Pancreas (tissue), 10 donors: ENCODE measurements at places on chromosomes 11 and 22.

DNA sequence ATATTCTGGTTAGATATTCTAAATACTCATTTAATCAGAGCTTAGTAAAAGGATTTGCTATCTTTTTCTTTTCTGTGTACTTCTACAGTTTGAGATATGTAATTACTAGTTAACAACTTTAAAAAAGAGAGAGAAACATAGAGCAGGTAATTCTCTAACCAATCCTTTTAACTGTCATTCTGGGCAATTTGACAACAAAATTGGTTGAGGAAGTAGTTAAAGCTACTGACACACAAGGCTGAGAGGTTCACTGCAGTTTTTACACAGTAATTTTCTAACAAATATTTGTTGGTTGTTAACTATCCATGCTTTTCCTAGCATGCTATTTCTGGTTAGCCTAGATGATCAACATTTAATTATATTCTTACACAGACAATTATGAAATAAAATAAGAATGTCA is 3.6 kb downstream of the SOX6 start:
- DNase-seq: no peak

DNA sequence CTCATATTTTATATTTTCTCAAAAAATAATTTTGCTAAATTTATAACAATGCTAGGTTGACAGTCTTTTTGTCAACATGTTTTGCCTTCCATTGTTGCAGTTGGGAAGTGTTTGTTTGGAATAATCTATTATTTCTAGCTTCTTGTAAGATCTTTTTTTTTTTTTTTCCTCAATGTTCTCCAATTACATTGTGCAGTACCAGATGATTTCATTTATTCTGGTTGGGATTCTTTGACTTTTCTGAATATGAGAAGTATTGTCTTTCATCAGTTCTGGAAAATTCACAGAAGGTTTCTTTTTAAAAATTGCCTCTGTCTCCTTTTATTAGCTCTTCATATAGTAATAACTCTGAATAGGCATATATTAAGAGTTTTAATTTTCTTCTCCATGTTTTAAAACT is 245.4 kb downstream of the DYNC2H1 start:
- no peak for DNase-seq

DNA sequence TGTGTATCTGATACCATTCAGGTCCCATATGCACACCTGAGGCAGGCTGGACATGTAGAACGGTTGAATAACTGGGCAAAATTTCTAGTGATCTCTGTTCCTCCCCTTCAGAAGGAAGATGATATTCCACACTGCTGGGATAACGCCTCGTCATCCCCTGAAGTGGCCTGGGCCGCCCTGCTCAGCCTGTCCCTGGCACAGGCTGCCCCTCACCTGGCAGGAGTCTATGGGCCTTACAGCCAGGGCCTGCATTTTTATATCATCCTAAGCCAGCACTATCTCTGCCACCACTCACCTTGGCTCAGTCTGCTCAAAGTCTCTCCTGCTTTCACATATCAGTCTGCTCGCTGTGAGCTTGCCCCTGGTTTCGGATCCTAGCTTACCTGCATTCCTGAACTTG is 209.2 kb downstream of the CSNK2A3 start:
- DNase-seq: no peak

DNA sequence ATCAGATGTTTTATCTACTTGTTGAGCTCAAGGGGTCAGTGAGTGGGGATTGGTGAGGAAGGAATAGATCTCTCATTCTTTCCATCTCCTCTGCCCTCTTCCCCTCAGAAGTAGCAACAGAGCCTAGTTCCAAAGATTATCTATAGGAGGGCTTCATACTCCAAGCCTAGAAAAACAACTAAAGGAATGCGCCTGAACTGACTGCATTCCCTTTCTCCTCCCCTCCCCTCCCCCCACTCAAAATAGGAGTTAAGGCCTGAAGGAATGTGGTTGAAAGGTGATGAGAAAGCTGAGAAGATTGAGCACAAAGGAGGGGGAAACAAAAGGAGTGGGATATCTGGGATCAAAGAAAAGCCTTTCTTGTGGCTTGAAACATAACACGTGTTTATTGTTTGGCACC is 10.5 kb downstream of the EMSY start:
- DNase-seq: no peak

- DNase-seq: no peak
These were observed 52.6 kb downstream of the ARHGAP42 start for GRCh38 chr11:100739666-100740065.

DNA sequence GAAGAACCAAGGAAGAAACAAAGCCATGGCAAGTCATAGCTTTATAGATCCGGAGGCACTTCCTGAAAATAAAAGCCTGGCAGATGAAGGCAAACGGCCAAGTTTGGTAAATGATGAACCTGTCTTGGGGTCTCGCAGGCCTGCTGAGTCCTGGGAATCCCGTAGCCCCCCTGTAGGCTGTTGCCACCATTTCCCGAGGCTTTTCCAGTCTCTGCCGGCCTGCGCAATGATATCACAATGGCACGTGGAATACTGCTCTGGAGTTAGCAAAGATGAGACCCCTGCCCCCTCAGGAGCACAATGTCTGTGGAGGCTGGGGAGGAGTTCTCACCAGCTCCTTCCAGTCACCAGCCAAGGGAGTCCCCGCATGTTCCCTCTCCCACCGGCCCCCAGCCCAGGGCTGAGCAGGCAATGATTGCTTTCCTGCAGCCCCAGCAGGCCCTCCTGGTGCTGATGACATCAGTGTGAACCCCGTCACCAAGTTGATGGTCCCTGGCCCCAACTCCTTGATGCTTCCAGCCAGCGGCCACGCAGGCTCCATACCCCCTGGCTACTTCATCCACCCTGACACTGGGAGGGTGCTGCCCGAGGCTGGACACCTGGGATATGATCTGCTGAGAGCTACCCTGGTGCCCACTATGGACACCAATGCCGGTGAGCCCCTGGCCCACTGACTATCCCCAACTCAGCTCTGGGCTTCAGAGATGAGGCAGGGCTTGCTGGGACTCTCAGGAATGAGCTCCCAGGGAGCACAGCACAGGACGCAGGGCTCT is 55.9 kb downstream of the BTG4 start:
- DNase-seq: no peak

GRCh38 chr22:45628515-45628914 is 43.1 kb upstream of the ATXN10 start:
- DNase-seq: no peak

DNA sequence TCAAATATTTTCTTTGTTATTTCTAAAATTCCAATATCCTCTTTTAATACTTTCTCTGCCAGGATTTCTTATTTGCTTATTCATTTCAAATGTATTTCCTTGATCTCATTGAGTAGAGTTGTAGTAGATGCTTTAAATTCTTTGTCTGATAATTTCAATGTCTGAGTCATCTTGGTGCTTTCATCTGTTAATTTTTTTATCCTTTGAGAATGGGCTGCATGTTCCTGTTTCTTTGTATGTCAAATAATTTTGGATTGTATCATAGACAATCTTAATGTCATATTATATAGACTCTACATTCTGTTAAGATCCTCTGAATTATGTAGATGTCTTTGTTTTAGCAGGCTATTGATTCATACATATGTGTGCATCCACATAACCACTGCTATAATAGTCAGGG is 57.5 kb downstream of the MYEOV start:
- no peak for DNase-seq

GRCh38 chr11:103789952-103790351 is 246.5 kb upstream of the DDI1 start:
- no peak for DNase-seq

DNA sequence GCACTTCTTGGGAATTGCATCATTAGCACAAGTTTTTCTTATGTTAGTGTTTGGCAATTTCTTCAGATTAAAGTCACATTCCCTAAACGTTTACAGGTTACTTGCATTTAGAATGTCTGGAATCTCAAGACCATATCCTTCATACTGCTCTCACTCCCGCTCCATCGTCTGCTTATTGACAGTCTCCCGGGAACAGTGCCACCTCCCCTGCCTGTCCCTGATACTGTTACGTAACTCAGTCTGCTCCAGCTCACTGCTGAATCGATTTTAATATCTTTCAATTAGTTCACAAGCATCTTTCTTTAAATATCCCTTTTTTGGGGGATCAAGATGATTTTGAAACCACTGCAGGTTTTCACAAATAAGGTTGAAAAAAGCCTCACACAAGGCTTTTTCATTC is 48.2 kb downstream of the GLYATL2 start:
- no peak for DNase-seq

DNA sequence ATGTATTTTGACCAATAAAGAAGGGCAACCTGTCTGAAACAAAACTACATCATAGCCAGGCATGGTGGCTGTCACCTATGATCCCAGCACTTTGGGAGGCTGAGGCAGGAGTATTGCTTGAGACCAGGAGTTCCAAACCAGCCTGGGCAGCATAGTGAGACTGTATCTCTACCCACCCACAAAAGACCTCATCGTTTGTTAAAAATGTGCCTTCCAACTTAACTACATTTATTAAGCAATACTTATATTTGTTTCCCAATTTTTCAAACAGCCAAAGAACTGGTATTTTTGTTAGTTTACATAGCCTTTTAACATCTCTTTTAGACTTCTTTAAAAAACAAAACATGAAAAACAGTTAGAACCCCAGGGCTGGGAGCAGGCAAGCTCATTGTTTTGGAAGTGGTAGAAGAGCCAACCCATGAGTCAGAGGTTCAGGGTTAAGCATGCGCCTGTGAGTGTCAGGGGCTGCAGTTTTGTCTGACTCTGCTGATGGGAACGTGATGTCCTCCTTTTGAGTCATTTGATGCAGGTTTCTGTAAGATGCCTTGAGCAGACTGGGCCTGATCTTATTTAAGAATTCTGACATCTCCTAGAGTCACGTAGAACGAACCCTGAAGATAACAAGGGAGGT is 53.9 kb upstream of the CRTAM start:
- DNase-seq: no peak

- DNase-seq: no peak
These were observed 56.2 kb upstream of the CRYBB3 start for GRCh38 chr22:25143156-25144076.

- DNase-seq: no peak
These were observed 143.1 kb upstream of the CARD18 start for GRCh38 chr11:105282658-105283057.

- no peak for DNase-seq
These were observed 29.5 kb upstream of the ANO5 start for GRCh38 chr11:22163394-22163797.

- DNase-seq: no peak
These were observed 177.2 kb upstream of the MTMR2 start for GRCh38 chr11:96101146-96101545.

DNA sequence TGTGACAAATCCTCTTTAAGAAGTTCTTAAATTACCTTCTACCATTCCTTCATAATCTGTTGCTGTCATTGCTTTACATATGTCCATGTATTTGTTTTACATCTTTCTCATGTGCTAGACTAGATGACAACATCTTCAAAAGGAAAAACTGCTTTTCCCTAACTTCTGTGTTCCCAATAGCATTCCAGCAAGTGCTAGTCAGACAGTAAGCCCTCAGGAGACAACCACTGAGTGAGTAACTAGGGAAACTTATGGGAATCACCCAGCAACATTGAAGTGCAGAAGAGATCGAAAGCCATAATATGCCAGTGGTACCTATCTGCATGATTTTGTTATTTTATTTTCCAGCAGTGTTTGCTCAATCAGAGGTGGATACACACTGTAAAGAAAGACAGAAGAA is 889.7 kb upstream of the API5 start:
- DNase-seq: no peak

- no peak for DNase-seq
These were observed 55.4 kb downstream of the ELFN2 start for GRCh38 chr22:37371911-37372310.

DNA sequence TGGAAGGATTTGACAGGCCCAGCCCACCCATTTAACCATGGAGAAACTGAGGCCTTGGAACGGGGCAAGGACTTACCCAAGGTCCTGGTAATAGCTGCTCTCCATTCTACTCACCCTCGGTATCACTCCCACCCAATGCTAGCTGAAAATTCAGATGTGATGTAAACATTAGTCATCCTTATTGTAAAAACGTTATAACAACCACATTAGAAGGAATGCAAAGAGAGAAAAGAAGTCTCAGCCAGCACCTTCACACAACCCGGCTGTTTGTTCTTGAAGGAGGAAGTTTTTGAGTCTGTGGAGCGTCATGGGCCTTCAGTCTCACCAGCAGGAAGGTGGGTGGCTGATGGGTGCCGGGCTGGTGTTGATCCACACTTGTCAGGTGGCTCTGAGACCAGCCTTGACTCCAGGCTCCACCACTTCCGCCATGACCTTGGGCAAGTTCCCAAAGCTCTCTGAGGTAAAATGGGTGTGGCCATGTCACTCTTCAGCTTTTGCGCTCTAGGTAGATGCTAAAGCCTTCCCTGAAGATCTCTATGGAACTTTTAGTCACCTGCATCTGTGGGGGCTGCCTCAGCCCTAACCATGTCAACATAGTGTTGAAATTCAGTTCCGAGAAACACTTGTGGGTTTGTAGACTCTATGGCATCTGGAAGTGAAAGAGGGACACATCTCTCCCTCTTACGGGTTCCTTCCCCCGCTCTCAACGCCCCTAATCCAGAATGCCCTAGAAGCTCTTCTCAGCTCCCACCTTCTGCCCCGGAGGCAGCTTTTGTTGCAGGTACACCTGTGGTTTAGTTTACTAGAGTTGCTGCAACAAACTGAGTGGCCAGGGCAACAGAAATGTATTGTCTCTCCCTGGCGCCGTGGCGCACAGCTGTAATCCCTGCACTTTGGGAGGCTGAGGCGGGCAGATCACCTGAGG is 14.8 kb downstream of the CD6 start:
- DNase-seq: no peak

DNA sequence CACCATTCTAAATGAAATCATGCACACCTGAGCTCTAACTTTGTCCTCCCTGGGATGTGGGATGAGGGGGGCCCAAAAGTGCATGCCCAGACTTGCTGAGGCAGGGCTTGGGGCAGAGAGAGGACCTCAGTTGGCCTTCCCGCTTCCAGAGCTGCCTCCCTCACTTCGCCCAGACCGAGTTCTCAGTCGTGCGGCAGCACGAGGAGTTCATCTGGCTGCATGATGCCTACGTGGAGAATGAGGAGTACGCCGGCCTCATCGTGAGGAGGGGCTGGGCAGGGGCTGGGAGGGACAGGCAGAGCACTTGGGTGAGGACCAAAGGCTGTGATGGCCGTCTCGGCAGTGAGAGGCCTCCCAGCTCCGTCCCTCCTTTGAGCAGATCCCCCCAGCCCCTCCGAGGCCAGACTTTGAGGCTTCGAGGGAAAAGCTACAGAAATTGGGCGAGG is 8.2 kb downstream of the CFL1 start:
- no peak for DNase-seq

- DNase-seq: no peak
These were observed 8.1 kb downstream of the PISD start for GRCh38 chr22:31653944-31654343.

DNA sequence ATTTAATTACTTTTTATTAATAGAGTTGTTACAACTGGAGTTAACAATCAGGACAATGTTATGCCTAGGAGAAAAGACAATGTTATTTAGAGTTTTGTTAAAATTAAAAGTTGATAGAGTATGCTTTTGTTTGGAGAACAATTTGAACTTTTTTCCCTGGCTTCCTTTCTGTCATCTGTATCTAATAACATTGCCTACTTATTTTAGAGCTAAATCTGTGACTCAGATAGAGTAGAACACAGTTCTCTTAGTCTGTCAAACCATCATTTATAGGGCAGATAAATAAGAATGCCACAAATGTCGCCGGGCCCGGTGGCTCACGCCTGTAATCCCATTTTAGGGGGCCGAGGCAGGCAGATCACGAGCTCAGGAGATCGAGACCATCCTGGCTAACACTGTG is 28.9 kb upstream of the YAP1 start:
- no peak for DNase-seq
